ENCODE measurements at places on chromosomes 12 and 14.

GRCh38 chr12:79454338-79454843, 236.4 kb downstream of the PAWR start:
- no peak for DNase-seq

DNA sequence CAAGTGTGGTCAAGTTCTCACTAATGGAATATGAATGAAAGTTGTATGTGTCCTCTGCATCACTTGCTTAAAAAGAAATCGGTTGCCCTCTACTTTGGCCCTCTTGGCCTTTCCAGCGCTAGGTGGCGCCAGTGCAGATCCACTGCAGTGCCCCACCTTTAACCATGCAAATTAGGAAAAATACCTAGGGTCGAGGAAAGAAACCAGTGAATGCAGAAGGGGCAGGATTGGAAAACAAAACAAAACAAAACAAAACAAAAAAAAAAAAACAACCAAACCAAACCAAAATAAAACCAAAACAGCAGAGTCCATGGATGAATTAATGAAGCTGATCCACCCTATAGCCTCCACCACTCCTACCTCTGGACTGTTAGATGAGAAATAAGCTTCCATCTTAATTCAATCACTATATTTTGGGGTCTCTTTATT, 12.9 kb upstream of the NEMF start:
- DNase-seq: peak; percentile 55

DNA sequence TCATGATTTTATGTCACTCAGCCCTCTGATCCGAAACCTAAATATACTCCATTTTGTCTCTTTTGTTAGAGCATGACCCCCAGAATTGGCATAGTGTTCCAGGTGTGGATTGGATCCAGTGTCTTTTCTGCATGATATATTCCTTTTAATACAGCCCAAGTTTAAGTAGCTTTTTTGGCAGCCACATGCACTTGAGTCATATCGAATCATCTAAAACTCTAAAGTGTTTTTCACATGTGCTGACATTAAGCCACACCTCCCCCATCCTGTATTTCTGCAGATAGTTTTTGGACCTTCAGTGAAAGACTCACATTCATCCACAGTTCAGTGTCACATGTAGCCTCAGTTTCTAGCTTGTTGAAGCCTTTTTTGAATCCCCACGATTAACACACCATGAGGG, 30.6 kb downstream of the BORCS5 start:
- no peak for DNase-seq

- DNase-seq: peak; percentile 11
Observed at GRCh38 chr14:61889914-61890351, 127.7 kb downstream of the SNAPC1 start.

Data from globus pallidus (tissue), 1 donor.